Suprapubic skin (tissue), 4 donors: ENCODE measurements at places on chromosomes 5 and 9. TPM values are rescaled to one million over a fixed set of nuclear protein-coding genes. Genes with fewer than 3 reads are reported as not detected.

DNA sequence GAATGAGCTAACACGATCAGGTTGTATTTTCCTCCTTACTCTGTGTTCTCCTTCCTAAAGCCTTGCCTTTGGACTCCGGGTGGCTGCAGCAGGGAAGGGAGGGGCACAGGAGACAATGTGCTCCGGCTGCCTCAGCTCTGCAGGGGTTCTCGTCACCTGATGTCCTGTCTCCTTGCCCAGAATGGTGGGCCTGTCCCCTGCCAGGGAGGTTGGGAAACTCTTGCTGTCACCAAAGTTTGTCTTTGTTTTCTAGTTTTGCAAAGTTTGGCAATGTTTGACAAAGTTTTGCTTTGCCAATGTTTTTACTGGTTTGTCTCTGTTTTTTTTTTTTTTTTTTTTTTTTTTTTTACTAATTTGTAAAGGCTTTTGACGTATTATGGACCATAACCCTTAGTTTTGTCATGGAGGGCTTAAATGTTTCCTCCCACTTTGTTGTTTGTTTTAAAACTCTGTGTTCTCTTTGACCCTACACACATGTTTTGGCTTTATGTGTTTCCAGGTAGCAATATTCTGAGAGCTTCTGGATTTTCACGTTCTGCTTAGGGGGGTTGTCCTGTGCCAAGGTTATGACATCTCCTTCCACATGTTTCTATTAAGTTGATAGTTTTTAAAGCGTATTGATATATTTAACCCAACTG lies 49.3 kb downstream of the GADD45G start:
- no peak for DNase-seq

- DNase-seq, result no peak
Observed at GRCh38 chr5:109830955-109831502, 141.3 kb downstream of the MAN2A1 start.

DNA sequence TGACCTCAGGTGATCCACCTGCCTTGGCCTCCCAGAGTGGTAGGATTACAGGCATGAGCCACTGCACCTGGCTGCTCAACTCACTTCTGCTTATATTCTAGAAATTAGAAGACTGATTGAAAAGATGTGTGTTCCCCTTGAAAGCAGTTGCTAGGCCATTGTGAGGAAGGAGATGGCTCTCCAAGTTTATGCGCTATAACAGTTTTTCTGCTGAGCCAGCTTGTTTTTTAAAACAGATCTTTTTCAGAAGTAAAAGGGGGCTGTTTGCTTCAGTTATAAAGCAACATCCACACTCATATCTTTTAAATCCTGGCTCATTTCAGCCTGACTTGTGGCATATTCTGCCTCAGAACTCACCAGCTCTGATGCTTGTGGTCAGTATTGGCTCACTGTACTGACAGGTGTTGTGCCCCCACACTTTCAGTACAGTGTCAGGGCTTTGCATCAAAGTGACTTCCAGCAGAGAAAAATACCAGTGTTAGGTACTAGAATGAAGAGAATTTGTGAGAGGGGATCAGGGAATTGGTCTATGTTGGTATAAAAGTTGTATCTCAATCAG lies 49.4 kb downstream of the NUP214 start:
- no peak for DNase-seq

Gene CLIC3
- 20.6 TPM for total RNA-seq

GRCh38 chr9:37167456-37168047 lies 47.2 kb downstream of the ZCCHC7 start:
- no peak for DNase-seq

Gene SMC5
- total RNA-seq, result 29.8 TPM

GRCh38 chr9:96441798-96442445 lies 8.0 kb upstream of the HABP4 start:
- no peak for DNase-seq

- no peak for DNase-seq
Observed at GRCh38 chr9:122095010-122095767, 2.1 kb upstream of the TTLL11 start.

Gene FOXD4L5
- total RNA-seq, result 0.17 TPM

Gene PLAC8L1
- total RNA-seq, result not detected

- no peak for DNase-seq
Observed at GRCh38 chr9:976943-977837, 735 bp downstream of the DMRT3 start.

Gene NDUFS4
- total RNA-seq, result 68.1 TPM

- no peak for DNase-seq
Observed at GRCh38 chr9:125861405-125862058, 114.4 kb downstream of the PBX3 start.

Gene TRIP13
- total RNA-seq, result 1.1 TPM

GRCh38 chr9:101457003-101457402 lies 21.4 kb upstream of the ALDOB start:
- no peak for DNase-seq

Gene KLHL9
- total RNA-seq, result 17.2 TPM

DNA sequence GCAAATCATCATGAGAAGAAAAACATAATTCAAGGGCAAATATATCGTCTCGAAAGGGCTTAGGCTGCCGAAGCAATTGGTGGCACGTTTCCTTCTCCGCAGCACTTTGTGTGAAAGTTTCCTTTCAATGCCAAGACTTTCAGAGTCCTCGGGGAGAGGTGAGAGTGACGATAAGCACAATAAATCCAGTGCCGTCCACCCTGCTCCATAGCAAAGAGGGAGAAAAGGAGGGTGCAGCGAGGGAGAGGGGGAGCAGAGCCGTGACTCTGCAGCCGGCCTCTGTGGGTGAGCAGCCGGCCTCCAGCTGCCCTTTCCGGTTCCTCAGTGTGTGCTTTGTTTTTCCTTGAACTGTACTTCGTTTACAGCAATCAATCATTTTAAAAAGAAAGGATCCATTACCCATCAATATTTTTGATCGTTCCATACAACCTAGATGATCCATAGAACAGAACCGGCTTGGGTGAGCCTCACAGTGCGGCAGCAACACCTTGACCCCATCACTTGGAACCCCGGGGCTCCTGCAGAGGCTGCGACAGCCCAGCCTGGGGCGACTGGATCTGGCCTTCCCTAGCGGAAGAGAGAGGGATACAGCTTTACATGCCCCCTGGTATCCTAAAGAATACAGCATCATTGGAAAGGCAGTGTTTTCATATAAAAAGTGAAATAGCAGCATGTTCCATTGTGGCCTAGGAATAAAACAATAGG lies 247.0 kb upstream of the IRX4 start:
- no peak for DNase-seq

Gene ARID3C
- 0.57 TPM for total RNA-seq

- no peak for DNase-seq
Observed at GRCh38 chr9:5122116-5122515, 63.3 kb downstream of the INSL6 start.

- no peak for DNase-seq
Observed at GRCh38 chr5:53997736-53998627, 312.4 kb downstream of the ARL15 start.

DNA sequence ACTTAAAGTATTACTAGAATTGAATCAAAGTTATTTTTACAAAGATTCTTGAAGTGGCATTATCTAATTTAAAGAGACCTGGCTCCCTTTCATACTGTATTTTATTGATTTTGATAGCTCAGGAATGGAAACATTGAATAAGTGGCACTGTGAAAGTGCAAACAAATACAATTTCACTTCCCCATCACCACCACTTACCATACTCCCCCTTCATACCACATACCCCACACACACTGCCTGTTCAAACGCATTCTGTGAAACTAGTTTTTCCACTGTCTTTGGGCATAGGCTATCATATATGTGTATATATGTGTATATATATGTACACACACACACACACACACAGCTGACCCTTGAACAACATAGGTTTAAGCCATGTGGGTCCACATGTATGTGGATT lies 62.1 kb upstream of the ATG10 start:
- no peak for DNase-seq

GRCh38 chr5:113123618-113124017 lies 147.0 kb downstream of the DCP2 start:
- DNase-seq, result no peak

DNA sequence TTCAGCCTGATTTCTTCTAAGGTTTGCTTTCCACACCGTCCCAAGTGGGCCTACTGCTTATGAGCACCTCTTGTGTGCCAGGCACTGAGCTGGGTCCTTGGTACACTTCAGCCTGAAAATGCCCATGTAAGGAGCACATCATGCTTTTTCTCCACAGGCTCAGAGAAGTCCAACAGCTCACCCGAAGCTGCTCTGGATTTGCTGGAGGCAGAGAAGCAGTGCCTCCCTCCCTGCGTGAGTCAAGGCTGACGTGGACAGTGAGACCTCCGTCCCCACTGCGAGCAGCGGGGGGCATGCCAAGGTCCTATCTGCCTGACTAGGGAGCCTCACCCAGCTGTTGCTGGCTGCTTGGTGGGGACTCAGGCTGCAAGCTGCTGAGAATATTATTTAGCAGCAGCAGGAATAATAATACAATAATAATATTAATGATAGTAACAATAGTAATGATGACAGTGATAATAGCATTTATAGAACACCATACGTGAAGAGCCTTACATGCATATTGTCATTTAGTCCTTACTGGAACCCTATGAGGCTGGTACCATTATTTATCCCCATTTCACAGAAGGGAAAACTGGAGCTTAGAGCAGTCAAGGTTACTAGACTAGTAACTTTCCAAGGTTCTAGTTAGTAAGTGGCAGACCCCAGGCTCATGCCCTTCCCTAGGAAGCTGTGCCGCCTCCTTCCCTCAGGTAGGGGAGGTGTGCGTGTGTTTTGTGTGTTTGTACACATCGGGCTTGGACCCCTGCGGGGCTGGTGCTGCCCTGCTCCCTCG lies 194.8 kb downstream of the HSPA4 start:
- no peak for DNase-seq

DNA sequence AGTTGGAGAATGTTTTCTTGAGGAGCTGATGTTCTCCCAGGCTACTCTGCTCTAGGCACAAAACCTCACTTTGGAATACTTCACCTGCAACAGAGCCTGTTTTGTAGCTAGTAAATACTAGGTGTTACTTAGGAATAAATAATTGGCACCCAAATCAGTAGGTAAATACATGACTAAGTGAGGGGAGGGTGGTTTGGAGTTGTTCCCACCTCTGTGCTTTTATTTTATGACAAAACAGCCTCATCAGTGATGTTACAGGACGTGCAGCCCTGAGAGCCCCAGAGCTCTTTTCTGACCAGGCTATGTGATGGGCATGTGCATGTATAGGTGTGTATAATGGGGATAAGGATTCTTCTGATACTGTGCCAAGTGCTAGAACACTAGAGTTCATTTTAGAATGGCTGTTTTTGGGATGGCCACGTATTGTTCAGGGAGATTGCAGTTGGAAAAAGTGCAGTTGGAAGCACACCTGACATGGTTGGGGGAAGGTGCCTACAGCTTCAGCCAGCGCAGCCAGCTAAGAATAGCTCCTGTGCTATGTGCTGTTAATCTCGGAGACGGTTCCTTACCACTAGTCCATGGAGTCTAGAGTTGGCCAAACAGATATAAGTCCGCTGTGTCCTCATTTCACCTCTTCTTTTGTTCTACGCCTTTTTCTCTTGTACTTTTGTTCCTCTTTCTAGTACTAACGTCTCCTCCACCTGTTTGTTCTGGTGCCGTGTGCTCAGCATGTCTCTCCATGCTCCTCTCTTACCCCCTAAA lies 284.7 kb downstream of the FANCC start:
- no peak for DNase-seq

- DNase-seq, result no peak
Observed at GRCh38 chr9:92208693-92209524, 84.6 kb downstream of the IARS1 start.

Gene SHOC1
- total RNA-seq, result 1.2 TPM

DNA sequence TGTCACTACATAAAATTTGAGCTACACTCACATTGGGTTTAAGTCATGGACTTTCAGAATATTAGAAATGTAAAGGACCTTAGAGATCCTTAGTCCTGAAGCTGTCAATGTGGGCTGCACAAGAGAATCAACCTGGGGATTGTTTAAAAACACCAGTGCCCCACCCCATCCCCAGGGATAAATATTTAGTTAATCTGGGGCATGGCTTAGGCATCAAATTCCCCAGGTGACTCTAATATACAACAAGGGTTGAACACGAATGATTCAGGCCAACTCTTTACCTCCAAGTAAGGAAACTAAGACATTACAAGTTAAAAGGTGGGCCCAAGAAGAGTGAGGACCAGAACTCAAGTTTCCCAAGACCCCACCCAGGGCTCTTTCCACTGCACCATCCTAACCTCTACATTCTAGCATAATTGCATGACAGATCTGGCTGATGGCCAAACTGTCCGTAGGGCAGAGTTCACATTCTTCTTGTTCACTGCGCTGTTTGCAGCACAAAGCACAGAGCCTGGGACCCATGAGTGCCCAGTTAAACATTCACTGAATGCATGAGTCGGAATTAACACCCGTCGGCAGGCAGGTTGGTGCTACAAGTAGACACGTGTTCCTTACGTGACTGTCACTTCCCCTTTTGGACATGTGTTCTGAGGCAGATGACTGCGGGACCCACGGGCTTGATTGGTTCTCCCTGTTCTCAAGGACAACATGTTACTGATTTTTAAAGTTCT lies 25.2 kb downstream of the CYFIP2 start:
- no peak for DNase-seq

Gene FAM81B
- not detected for total RNA-seq
